Anterior cingulate cortex (tissue), 58 donors: ENCODE measurements at places on chromosomes 16 and 17.

GRCh38 chr16:55989569-55989907, 114.4 kb upstream of the CES5A start:
- DNase-seq, result no peak

DNA sequence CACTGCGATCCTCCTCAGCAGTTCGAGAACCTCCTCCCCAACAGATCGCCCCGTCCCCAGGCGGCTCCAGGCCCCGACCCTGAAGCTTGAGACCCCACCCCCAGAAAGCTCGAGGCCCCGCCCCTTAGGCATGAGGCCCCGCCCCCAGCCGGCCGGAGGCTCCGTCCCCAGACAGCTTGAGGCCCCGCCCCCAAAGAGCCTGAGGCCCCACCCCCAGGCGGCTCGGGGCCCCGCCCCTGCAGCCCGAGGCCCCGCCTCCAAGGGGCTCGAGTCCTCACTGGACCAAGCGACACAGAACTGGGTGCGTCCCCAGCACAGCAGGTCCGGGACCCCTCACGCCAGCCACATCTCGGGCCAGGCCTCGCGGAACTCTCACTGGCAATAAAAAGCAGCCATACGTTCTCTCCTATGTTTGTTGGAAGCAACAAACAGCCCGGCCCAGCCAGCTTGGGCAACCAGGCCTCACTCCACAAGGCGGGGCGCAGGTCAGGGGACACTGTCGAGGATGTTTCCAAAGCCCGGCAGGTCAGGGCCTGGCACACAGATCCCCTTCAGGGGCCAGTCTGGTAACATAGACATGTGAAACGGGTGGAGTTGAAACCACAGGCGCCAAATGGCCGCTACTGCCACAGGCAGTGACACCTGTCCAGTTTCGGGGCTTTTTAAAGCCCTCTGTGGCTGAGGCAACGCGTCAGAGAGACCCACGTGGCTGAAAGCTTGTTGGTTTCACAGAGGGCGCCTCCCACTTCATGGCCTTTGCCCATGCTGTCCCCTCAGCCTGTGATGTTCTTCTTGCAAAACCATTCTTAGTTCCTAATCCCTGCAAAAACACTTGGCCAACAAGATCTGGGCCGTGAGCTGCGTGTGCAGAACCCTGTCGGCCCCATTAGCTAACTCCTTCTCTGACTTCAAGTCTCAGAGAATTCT, 224.2 kb downstream of the PARN start:
- DNase-seq, result no peak

DNA sequence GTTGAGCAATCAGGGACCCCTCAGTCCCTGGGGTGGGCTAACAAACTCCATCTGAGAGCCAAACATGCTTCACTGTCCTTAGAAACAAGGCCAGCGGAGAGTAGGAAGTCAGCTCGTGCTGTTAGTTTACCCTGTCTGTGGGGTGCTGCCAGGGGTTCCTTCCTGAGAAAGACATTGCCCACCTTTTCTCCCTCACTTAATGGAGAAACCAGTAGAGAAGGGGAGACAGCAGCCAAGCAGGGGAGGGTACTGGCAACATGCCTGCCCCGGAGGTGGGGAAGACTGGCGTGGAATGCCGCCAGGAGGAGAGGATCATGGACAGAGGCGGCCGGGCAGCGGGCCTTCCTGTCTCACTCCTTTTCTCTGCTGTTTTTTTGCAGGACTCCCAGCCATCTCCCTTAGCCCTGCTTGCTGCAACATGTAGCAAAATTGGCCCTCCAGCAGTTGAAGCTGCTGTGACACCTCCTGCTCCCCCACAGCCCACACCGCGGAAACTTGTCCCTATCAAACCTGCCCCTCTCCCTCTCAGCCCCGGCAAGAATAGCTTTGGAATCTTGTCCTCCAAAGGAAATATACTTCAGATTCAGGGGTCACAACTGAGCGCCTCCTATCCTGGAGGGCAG, 19.9 kb downstream of the SP2 start:
- DNase-seq, result no peak

DNA sequence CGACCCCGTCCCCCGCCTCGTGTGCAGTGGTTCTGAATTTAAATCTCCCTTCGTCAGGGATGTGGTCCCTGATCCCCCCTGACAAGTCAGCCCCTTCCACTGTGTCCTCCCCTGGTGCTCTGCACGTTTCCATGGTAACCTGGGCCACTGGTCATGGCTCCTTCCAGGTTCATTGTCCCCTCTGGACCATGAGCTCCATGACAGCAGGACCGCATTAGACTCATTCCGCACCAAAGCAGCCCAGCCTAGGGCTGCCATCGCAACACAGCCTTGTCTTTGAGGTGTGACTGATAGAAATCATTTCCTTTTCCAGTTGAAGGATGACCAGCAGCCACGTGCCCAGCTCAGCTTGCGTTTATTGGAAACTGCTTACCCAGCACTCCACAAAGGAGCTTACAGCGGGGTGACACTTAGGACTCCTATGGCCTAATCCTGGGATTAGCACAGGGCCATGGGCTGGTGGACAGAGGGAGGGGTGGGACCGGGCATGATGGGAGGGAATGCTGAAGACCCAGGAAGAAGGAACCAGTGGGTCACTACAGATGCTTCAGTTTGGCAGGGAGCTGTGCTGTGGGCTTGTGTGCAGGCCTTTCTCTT, 7.6 kb downstream of the RCVRN start:
- no peak for DNase-seq

GRCh38 chr16:72856797-72857196, 191.1 kb downstream of the ZFHX3 start:
- no peak for DNase-seq

DNA sequence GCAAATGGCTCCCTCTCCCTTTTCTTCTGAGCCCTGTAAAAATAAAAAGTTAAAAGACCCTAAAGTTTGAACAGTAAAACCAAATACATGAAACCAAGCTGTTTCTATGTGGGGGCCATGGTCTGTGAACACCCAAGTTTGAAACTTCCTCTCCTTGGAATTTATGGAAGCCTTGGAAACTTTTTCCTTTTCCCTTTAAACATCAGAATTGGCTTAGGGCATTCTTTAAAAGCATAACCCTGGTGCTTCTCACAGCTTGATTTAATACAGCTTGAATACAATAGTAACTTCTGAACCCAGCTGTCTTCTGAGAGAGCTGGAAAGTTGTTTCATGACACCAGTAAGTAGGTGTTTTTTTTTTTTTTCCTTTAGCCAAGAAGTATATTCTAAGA, 26.5 kb downstream of the NKD1 start:
- no peak for DNase-seq

DNA sequence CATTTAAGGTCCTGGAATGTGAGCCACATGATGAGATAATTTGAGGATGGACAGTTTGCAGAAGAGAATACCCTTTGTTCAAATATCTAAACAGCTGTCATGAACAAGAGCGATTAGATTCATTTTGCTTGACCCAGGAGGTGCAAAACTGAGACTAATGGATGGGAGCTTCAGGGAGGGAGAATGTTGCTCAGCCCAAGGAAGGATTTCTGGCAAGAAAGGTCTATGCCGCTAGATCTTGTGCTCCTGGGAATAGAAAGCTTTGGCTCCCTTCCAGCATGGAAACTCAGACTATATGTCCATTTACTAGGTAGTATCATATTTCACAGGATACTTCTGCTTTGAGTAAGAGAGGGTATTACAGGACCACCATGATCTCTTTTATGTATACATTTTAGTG, 14.8 kb upstream of the CDH11 start:
- no peak for DNase-seq

DNA sequence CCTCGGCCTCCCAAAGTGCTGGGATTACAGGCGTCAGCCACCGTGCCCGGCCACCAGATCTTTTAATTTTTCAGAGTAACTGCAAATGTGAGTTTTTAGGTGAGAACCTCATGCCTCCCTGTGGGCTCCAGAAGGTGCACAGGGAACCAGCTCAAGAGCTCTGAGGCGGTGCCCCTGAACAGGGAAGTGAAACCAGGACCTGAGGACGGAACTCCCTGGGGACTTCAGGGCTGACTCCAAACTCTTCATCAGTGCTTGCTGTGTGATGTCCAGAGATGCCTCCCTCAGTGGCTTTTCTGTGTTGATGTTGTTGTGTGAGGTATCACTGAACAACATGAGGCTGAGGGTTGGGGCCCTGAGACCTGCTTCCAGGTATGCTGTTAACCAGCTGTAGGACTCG, 23.8 kb downstream of the SLC12A3 start:
- no peak for DNase-seq

- no peak for DNase-seq
Measured at GRCh38 chr16:82605863-82606620, 20.7 kb upstream of the CDH13 start.

- DNase-seq, result no peak
Measured at GRCh38 chr16:54126907-54127306, 159.7 kb downstream of the IRX3 start.

- DNase-seq, result no peak
Measured at GRCh38 chr16:4795181-4795827, at the start of gene SMIM22. Gene SMIM22, plus strand, starts transcription at chr16:4795369. Its CDS starts 366 bp downstream, at chr16:4795735.

- peak; percentile 68 for DNase-seq
Measured at GRCh38 chr17:3667366-3668278, 756 bp downstream of the TAX1BP3 start.

DNA sequence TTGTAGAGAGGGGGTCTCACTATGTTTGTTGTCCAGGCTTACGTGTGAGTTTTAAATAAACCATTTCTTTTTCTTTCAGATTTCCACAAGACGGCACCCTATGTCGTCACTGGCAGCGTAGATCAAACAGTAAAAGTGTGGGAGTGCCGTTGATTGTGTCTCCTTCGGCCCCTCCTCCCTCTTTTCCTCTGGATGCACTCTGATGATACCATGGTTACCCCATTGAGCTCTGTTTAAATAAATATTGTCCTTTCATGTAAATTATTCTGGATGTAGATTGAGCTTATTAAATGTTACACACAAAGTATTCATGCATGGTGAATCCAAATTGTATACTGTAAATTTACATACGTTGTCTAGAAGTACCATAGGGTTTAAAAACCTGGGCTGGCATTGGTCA, 29.9 kb downstream of the CLUH start:
- no peak for DNase-seq

DNA sequence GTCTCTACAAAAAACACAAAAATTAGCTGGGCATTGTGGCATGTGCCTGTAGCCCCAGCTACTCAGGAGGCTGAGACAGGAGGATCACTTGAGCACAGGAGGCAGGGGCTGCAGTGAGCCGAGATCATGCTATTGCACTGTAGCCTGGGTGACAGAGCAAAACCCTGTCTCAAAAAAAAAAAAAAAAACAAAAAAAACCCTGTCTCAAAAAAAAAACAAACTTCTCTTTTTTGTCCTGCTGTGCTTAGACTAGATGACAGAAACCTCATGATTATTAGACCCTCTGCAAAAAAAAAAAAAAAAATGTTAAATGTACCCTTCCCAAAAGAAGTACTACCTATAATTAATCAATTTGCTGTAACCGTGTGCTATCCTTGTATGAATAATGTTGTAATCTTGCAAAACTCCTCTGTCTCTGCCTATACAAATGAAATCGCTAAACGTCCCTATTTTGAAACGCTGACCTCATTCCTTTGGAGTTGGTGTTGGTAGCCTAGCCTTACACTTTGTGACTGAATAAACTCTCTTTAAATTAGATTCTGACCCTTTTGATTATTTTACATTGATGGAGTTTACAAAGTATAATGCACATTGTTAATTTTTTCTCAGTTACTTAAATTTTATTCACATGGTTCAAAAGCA, 13.6 kb upstream of the DHRS7B start:
- DNase-seq, result no peak

DNA sequence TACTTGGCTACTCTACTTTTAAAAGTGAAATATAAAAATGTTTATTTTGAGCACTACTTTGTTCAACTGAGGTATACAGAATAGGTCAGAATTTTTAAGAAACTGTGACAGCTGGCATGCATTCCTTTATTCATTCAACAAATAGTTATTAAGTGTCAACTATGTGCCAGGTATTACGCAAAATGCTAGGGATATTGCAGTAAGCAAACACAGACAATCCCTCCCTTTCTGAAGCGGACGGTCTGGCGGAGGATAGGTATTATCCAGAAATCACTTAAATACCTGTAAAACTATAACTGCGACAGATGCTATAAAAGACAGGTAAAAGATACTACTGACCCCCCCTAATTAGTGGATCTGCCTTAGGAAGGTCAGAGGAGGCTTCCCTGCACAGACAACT, 26.1 kb downstream of the METTL16 start:
- DNase-seq, result no peak

DNA sequence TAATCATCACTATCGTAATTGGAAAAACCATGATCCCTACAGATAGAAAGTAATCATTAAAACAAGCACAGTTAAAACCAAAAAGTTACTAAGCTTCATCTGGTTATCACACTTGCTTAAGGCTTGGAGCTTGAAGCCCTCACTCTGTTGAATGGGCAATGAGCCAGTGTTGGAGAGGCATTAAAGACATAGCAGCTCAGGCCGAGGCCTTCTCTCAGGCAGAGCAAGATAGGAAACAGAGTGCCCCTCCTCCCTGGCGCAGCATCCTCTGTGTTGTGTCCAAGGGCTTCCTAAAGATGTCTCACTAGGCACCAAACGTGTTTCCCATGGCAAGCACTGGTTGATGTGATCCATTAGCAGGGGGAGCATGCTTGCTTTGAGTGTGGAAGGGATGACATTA, 34.9 kb upstream of the LGALS9 start:
- no peak for DNase-seq

- DNase-seq, result no peak
Measured at GRCh38 chr16:73018821-73019456, 29.0 kb downstream of the ZFHX3 start.

DNA sequence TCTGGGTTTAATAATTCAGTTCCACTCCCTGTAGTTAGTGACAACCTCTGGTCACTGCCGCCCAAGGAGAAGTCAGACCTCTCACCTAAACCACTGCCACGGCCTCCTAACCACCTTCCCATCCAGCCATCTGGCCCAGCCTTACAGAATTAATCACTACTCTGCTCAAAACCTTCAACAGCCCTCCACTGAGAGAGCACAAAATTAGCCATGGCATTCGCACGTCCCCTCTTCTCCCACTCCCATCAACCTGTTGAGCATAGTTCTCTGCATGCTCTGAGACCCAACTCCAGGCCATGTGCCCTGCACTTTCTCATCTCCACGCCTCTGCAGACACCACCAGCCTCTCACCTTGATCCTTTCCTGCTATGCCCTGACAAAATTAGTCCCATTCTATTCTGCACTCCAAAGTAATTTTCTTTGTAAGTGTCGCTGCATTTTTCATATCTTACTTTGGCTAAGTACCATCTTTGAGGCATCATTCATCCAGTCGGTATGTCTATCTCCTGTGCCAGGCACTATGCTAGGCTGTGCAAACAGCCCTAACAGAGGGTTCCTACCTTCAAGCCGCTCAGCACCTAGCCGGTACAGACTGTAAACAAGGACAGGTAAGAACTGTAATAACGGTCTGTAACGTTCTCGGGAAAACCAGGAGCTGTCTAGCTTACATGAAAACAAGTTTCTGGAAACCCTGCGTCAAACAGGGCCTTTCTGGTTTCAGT, 963 bp downstream of the COPRS start:
- DNase-seq, result no peak

- no peak for DNase-seq
Measured at GRCh38 chr17:35017021-35017420, 36.7 kb downstream of the LIG3 start.
